Retinal pigment epithelial cell (primary cell): ENCODE measurements at places on chromosomes 1 and 21.

DNA sequence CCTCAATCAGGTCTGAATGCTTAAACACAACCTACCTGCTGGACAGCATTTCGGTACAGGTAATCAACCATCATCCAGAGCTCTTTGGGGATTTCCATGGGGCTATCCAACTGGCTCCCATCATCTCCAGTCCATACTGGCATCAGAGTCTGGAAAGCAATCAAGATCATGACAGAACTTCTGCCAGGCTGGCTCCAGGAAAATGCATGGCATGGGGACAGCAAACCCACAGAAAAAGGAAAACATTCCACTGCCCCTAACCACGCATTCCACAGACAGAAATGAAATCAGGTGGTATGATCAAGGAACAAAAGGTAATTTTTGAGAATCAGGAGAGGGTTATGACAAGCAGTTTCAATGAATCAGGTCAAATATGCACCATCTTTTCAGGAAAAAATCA lies 9.1 kb upstream of the MTF1 start:
- no peak for DNase-seq

DNA sequence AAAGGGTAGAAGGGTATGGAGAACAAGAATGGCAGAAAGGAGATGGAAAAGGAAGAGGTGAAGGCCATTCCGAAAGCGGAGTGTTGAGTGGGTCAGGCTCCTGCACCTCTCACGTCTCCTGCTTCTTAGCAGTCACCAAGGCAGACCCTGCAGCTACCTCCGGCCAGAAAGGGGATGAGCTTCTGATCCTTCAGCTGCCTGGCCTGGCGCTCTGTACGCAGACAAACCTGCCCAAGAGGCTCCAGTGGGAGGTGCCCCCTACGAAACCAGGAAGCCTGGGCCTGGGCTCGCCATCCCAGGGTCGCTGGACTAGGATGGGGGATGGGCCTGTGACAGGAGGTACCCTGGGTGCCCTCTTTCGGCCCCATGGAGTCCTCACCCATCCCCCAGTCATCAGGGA lies 3.0 kb downstream of the GPR61 start:
- DNase-seq = no peak

DNA sequence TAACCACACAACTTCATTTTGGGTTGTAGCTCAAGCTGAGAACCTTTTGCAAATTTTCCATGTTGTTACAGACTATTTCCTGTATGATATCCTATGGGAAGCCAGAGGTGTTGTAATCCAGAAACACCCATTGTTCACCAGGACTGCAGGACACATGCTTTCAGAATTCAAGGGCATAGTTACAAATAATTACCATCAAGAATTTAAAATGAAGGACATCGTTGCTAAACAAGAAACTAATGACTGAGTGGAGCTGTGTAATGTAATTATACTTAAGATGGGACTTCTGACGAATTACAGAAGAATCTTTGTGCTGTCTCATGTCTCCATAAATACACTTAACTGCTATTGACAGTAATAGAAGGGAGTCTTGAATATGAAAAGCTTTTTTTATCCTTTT lies 47.6 kb upstream of the HOOK1 start:
- no peak for DNase-seq

GRCh38 chr1:110565565-110565964 lies 40.6 kb downstream of the KCNA2 start:
- DNase-seq = no peak

- peak; percentile 97 for DNase-seq
These were observed 168.9 kb upstream of the HMCN1 start for GRCh38 chr1:185565302-185565701.
